HEK293T (cell line): ENCODE measurements at places on chromosomes 1 and 21.

DNA sequence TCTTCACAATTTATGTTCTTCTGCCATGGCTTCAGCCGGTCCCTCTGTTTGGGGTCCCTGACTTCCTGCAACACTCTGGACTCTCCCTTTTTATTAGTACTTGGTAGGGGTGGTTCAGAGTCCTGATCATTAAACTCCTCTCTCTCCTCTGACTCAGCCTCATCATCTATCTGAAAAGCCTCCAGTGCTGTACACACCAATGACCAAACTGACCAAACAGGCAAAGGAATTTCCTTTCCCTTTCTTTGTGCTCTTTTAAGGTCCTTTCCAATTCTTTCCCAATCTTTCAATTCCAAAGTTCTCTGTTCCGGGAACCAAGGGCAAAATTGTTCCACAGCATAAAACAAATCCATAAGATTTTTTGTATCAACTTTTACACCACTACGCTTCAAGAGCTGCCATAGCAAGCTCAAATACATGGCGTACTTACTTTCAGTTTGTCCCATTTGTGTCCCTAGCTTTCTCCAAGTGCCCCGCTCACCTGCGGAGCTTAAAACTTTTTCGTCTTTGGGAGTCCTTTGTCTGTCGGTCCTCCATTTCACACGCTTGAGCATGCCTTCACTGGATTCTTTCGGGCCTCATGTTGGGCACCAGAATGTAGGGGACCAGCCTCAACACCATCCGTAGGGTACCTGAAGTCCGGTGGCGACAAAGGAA lies 9.6 kb downstream of the DAP3 start:
- DNase-seq = no peak

DNA sequence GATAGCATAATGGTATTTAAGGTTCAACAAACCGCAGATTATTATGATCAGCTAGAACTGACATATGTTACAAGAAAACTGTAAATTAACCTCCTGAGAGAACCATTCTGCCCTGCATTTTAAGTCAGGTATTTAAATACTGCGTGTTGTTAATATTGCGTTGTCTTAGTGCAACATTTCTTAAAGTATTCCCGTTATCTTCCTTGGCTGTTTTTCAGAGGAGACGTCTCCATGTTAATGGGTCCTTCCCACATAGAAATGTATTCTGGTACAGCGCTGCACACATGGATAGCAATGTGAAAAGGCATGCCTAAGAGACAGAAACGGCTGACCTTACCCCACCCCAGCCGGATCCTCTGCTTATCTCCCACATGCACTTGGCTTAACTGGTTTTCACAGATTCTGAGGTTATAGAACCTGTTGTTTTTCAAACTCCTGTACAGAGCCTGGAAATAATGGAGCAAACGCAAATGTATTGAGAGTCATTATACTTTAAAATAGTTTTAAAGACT lies 22.8 kb upstream of the DEGS1 start:
- DNase-seq = no peak

DNA sequence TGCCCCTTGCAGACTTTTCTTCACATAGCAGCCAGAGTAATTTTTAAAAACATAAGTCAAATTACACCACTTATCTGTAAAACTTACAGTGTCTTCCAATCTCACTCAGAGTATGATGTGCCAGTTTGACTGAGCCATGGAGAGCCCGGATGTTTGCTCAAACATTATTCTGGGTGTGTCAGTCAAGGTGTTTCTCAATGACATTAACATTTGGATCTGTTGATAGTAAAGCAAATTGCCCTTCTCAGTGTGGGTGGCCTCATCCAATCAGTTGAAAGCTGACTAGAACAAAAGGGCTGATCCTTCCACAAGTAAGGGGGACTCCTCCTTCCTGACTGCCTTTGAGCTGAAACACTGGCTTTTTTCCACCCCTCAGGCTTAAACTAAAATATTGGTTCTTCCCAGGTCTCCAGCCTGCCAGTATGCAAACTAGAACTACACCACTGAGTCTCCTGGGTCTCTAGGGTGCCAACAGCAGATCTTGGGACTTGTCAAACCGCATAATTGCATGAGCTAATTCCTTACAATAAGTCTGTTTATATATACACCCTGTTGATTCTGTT lies 157.9 kb upstream of the CTTNBP2NL start:
- no peak for DNase-seq

- no peak for DNase-seq
Measured at GRCh38 chr1:63915121-63915520, 141.3 kb downstream of the ROR1 start.

- DNase-seq = no peak
Measured at GRCh38 chr1:119504831-119505230, 2.2 kb upstream of the HSD3B1 start.

GRCh38 chr1:81509594-81509993 lies 291.1 kb upstream of the ADGRL2 start:
- DNase-seq = no peak

DNA sequence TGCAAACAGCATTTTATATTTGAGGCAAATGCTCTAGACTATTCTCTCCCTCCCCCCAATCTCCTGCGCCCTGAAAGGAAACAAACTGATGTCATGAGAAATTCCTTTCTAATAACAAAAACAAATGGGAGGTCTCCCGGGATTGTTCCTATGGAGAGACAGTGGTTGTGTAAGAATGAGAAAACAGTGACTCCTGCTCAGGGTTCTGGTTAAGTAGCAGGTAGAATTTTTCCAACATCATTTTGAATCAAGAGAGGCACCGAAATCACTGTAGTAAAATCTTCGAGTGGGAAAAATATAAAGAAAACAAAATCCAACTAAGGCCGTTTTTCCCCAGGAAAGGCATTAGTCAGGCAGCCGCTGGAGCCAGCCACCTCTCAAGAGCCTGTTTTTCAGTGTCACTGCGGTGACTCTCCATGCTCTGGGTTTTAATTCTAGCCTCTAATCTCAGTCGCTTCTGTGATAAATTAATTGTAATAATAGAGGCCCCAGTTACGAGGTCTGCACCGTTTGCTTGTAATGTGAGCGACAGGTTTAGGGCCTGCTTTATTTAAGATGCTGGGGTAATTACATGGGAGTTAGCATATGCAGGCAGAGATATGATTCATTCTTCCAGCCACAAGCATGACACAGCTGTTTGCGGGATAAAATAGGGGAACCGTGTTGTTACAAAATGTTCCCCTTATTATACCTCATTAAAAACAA lies 80.3 kb downstream of the RNF220 start:
- DNase-seq = no peak

DNA sequence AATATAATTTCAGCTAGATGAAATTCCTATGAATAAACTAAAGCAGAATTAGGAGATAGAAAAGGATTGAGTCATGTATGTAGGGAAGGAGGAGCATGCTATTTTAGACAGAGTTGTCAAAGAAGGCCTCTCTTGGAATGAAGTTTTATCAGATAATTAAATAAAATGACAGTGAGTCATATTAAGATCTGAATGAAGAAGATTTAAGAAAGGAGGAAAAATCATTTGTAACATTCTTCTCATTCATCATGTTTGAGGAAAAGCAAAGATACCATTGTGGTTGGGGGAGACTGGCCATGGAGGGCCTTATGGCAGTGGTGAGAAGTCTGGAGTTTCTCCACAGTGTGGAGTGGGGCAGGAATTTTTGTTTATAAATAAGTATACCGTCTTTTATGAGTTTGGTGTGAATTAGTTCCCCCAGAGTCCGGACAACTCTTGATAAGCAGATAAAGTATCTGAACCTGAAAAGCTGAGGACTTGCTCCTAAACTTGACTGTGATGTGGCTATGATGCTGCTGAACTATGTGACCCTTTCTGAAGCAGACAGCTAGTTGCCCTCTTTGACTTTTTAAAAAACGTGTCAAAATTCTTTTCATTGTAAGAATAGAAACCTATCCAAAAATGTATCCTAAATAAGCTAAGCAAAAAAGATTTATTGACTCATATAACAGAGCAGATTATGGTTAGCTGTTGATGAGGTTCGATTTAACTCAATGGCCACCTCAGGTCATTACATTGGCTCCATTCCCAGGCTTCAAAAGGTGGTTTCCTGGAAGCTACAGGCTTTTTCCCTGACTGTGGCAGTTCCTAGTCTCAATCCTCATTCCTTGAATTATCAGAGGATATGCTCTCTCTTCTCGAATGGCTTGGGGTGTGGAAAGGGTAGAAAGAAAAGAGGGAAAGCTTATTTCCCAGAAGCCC lies 90.8 kb downstream of the LHX9 start:
- no peak for DNase-seq

DNA sequence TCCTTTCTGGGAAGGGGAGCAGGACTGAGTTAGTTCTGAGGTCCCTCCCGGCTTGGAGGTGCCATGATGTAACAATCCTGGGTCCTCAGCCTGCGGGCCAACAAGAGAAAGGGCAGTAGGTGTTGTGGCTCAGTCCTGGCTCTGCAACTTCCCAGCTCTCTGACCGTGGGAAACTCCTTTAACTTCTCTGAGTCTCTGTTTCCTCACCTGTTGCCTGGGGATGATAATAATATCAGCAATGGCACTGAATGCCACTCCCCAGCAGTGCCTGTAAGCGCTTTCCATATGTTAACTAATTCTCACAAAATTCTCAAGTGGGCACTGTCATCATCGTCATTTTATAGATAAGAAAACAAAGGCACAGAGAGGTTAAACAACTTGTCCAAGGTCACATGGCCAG lies 2.3 kb downstream of the PADI3 start:
- no peak for DNase-seq

DNA sequence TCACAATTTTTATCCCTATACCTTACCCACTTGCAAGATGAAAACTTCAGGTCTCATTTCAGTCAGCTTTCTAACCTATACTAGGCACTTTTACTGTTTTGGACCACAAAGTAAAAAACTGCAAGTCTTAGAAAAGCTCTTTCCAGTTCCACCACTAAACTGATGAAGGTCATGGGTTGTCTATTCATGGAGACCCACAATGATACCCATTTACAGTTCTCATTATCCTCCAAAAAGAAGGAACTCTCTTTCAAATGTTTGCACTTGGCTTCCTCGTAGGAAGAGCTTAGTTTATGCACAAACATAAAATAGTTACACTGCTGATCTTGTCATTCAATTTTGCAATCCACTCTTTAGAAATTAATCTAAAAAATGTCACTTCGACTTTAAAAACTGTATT lies 9.3 kb downstream of the ZNF281 start:
- no peak for DNase-seq

- DNase-seq = no peak
Measured at GRCh38 chr1:44250068-44250781, 37.0 kb downstream of the DMAP1 start.

DNA sequence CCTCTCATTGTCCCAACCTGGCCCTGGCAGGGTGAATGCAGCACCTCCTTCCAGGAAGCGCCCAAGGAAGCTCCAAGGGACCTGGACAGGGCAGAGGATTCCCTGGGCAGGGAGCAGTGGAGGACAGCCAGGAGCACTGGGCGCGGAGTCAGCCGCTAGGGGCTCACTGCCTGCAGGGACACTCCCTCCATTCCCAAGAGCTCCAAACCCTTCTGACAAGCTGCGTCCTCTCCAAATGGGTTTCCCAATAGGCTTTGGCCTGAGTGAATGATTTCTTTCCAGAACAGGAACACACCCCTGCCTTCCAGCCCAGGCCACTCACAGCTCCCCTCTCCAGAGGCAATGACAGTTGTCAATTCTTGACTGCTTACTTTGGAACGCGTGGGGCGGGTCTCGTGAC lies 128.5 kb upstream of the EDN2 start:
- no peak for DNase-seq

DNA sequence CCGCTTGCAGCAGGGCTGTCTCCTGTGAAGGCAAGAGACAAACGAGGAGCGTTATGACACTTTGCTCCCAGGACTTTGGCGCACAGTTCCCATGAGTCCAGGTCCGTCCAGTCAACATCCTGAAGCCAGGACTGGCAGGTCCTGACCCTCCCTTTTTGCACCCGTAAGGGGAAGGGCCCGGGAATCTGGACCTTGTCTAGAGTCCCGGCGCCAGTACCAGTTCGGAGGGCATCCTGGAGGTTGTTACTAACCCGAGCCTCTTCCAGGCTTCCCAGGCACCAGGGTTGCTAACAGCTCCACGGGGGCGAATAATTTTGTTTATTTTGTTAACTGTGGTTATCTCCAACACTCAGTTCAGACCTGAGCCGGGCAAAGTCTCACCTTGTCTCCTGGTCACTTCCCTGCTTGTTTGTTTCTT lies 682 bp upstream of the RWDD3 start:
- no peak for DNase-seq

- no peak for DNase-seq
Measured at GRCh38 chr1:198598796-198599321, 40.0 kb upstream of the PTPRC start.

DNA sequence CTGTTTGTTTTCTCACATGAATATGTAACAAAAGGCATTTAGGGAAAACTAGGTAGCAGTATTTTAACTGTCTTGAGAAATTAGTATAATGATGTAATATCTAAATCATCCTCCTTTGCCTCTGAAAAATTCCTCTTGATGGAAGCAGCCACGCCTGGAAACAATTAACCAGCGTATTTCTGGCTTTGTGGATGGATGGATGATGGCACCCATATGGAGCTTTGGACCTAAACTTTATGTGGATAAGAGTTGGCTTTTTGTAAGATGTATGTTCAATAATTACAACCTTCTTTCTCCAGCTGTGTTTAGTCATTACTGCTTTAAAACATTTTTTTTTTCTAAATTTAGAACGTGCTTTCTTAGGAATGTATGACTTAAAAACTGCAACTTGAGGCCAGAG lies 12.7 kb downstream of the CDCA8 start:
- DNase-seq = no peak

GRCh38 chr21:26967062-26967913 lies at the start of gene ADAMTS5:
Gene ADAMTS5, minus strand, starts transcription at chr21:26967088. Its CDS starts 697 bp downstream, at chr21:26966391.
- peak; percentile 59 for DNase-seq

DNA sequence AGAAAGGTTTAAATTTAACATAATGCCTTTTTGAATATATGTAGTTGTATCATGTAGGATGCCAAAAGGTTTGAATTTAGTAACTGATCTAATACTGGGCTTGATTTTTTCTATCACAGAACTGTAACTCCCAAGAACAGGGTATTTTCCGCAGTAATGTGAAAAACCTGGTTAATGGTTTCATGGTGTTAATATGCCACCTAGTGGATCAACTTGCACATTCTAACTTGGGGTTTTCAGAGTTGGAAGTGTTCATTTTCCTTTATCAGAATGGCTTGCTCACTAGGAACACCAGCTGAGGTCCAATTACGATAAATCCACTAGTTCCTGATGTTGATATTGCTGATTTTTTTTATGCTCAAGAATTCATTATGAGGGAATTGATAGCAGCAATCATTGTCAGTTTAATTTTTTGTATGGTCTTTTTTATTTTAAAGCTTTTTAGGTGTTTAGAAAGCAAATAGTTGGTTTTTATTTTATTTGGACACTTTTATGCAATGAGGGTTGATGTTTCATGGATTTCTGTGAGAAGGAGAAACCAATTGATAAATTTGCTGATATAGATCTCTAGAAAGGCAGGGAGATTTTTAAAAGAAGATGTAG lies 157.2 kb downstream of the PLA2G4A start:
- DNase-seq = peak; percentile 55

- DNase-seq = no peak
Measured at GRCh38 chr1:6824665-6825368, 39.6 kb downstream of the CAMTA1 start.
